Type B pancreatic cell (in vitro differentiated cells): ENCODE measurements at places on chromosomes 4 and X. TPM values are rescaled to one million over a fixed set of nuclear protein-coding genes. Genes with fewer than 3 reads are reported as not detected.

GRCh38 chr4:114857831-114858230 lies 255.6 kb downstream of the NDST4 start:
- DNase-seq = no peak

GRCh38 chr4:16029886-16030285 lies 53.9 kb downstream of the PROM1 start:
- no peak for DNase-seq

DNA sequence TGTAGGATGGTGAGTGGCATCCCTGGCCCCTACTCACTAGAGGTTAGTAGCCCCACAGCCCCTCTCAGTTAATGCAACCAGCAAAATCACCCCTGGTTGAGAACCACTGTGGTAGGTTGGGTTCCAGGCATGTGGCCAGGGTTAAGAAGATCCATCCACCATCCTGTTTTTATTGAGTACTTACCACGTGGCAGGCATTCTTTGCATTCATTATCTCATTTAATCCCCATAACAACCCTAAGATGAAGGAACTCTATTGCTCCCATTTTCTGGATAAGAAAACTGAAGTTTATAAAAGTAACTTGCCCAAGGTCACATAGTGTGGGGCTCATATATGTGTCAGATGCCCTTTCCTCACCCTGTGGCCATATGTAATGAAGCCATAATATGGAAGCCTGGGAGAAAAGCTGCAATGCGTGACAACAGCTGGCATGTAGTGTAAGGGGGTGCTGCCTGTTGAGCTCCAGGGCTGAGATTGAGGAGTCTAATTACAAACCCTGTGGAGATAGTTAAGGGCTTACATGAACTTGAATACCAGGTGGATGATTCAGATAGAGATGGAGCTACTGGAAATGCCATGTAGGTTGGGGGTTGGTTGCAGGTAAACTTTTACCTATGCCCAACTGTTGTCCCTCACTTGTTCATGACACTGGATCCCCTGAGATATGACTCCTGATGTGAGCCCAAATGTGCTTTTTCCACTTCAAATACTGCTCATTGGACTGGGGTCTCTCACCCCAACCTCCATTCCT lies 100.2 kb upstream of the PGRMC2 start:
- no peak for DNase-seq

Gene TNMD
- 1.1 and 2.3 TPM in 2 replicates for total RNA-seq

DNA sequence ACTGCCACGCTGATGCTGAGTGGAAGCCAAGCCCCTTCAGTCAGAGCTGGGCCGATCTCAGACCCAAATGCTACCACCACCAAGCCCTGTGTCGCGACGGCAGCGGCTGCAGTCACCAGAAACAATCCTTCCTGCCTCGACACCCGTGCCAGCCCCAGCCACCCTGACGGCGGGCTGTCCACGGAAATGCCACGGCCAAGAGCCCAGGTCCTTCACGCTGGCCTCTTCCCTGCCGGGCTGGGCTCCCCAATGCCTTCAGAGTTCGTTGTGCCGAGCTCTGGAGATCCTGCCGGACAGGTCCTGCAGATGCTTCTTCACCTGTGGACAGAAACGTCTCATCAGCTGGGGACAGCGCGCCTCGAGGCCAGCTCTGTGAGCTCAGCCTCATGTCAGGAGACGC lies 19.5 kb downstream of the LRPAP1 start:
- DNase-seq = no peak

GRCh38 chrX:71809886-71810285 lies 46.7 kb downstream of the CXorf49B start:
- DNase-seq = no peak

DNA sequence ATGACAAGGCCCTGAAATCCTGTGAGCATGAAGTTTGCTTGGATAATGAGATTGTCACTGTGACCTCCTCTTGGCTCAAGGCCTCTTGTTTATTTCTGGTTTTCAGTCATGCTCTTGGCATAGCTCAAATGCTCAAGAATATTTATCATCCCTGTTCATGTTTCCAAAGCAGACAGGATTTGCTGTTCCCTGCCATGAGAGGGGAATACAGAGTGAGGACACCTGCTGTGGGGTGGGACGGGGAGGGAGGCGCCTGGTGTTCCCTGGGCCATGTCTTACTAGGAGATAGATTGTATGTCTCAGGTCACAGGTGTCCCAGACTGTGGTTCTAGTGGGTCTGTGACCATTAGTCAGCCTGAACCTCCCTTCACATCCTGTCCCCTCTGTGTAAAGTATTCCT lies 34.9 kb upstream of the SH3RF1 start:
- no peak for DNase-seq

GRCh38 chr4:176981551-176981950 lies 188.8 kb upstream of the VEGFC start:
- no peak for DNase-seq

DNA sequence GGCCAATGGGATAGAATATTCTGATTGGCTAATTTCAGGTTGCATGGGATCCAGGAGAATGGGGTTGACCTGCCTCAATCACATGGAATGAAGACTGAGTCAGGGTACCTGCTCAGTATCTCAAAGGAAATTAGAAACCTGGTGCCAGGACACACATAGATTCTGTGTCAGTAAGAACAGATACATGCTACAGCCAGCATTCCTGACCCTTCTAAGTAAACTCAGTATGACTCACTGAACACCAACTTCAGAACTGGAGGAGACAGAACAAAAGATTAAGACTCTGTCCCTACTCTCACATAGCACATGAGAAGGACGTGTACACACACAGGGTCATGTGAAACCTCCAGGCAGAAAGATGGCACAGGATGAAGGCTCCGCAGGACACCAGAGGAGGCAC lies 54.5 kb downstream of the FAM184B start:
- no peak for DNase-seq

GRCh38 chr4:183335369-183335940 lies 13.2 kb upstream of the CLDN24 start:
- peak; percentile 34 for DNase-seq

GRCh38 chr4:10078481-10079233 lies 37.9 kb downstream of the WDR1 start:
- no peak for DNase-seq

DNA sequence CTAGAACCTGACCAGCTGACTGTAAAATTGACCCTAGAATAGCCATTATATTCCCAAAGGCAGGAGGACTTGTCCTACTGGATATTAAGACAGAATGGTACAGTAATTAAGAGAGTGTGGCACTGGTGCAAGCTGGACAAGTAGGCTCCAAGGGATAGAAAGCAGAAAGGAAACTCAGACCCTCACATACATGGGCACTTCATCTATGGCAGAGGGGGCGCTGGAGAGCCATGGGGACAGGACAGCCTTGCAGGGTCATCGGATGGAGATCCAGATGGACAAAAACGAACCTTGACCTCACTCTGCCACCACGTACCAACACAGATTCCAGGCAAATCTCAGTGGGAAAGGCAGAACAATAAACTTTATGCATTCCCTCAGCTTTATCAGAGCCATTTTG lies 40.6 kb downstream of the GAB3 start:
- DNase-seq = no peak

GRCh38 chr4:958696-959337 lies 14.6 kb downstream of the DGKQ start:
- no peak for DNase-seq

Gene COL25A1
- 2.4 and 9.2 TPM in 2 replicates for total RNA-seq

GRCh38 chr4:1618438-1618837 lies 65.7 kb downstream of the FAM53A start:
- DNase-seq = no peak

Gene KIT
- 5.5 and 19.5 TPM in 2 replicates for total RNA-seq

GRCh38 chr4:169682372-169683047 lies 62.1 kb downstream of the CLCN3 start:
- no peak for DNase-seq

DNA sequence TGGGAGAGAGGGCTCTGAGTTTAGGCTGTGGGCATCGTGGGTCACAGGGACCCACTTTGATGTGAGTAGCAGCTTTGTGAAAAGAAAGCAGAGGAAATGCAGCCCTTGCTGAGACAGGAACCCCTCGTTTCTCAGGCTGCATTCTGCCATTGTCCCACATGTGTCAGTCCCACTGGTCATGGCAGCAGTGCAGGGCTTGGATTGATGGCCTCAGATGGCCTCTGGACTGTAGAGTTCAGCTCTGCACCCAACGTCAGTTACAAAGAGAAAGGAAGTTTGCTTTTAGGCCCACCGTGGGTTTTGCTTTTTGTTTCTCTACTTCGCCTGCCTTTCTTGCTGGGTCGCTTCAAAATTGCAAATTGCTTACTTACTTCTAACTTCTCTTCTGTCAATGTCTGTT lies 248.3 kb upstream of the KLF3 start:
- DNase-seq = no peak

Gene GPRASP1
- 2.8 and 8.3 TPM in 2 replicates for total RNA-seq

- peak; percentile 67 for DNase-seq
Measured at GRCh38 chr4:74934016-74934831, 1.3 kb downstream of the PARM1 start.
